AG04449 (cell line): ENCODE measurements at places on chromosomes 1 and 21.
A peak's percentile ranks its signal among the peaks of the same experiment; 100 is the strongest.

- no peak for DNase-seq
Observed at GRCh38 chr1:177366091-177366490, 195.3 kb downstream of the BRINP2 start.

DNA sequence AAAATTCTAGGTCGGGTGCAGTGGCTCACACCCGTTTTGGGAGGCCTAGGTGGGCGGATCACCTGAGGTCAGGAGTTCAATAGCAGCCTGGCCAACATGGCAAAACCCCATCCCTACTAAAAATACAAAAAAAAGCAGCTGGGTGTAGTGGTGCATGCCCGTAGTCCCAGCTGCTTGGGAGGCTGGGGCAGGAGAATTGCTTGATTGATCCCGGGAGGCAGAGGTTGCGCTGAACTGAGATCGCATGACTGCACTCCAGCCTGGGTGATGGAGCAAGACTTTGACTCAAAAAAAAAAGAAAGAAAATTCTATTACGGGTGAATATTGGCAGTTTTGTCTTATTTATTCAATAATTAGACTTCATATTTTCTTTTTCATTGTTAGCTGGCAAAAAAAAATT, 62.1 kb downstream of the SNX7 start:
- DNase-seq, result no peak

GRCh38 chr21:28069450-28069923, 923.2 kb downstream of the LTN1 start:
- DNase-seq, result peak; percentile 38

- no peak for DNase-seq
Observed at GRCh38 chr1:204746838-204747442, 61.4 kb upstream of the LRRN2 start.

DNA sequence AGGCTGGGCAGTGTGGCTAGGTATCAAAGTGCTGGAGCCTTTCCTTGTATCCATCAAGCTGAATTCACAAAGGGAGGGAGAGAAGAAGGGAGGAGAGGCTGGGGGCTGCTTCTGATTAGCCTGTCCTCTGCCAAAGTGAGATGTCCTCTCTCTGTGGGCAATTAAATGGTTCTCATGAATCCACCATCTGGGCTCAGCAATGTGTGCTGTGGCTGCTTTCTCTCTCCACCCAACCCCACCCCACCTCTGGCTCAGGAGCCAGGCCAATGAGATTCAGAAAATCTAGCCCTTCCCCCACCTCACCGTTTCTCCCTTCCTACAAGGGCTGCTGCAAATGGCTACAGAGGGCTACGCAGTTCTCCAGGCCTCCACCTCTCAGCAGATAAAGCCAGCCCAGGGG, 154.6 kb downstream of the TENT5C start:
- DNase-seq, result no peak

DNA sequence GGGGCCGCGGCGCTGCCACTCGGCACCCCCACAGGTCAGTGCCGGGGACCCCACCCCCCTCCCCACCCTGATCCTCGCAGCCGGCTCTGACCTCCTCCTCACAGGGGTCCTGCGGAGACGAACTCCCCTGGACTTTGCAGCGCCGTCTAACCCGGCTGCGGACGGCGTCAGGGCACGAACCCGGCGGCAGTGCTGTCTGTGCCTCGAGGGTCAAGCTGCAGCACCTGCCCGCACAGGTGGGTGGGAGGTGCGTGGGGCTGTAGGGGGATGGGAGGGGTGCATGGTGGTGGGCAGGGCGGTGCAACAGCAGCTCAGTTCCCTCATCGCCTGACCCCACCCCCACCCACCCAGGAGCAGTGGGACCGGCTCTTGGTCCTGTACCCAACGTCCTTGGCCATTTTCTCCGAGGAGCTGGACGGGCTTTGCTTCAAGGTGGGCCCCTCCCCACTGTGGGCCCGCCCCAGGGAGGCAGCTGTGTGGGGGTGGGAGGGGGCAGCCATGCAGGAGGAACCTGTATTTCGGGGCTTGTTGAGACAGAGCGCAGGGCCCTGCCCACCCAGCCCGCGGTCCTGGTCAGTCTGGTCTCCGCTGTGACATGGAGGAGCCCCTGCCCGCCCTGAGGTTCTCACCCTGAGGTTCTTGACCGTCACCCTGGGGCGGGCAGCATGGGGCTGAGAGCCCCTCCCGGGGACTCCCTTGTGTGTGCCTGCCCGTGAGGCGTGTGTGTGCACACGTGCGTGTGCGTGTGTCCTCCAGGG, 4.9 kb downstream of the PLEKHN1 start:
- DNase-seq, result no peak

DNA sequence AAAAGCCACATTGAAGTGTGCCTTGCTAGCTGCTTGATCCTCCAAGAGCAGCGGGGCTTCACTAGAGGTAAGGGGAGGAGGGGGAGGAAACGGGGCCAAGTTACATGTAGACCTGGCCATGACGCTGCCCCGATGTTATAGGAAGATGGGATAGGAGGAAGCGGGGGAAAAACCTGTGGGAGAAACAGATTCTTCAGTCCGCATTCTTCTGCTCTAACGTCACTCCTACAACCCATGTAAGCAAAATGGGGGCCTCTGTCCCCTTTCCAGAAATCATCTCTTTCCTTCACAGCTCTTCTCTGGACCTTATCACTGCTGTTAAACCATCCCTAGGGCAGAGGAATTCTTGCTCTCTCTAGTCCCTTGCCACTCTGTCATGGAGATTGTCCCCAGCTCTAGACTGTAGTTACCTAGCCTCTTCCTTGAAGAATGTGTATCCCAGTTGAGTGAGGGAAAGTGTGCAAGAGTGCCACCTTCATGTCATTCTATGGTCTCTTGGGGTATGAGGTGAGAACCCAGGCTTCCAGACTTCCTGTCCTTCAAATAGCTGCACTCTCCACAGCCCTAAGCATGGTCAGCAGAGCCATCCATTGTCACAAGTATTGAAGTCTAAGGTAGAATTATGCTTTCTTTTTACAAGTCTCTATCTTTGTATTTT, 11.4 kb downstream of the PLEKHO1 start:
- DNase-seq, result no peak

- no peak for DNase-seq
Observed at GRCh38 chr1:179971563-179972496, 17.2 kb downstream of the CEP350 start.

- no peak for DNase-seq
Observed at GRCh38 chr1:13763991-13764390, 64.0 kb downstream of the PRDM2 start.

DNA sequence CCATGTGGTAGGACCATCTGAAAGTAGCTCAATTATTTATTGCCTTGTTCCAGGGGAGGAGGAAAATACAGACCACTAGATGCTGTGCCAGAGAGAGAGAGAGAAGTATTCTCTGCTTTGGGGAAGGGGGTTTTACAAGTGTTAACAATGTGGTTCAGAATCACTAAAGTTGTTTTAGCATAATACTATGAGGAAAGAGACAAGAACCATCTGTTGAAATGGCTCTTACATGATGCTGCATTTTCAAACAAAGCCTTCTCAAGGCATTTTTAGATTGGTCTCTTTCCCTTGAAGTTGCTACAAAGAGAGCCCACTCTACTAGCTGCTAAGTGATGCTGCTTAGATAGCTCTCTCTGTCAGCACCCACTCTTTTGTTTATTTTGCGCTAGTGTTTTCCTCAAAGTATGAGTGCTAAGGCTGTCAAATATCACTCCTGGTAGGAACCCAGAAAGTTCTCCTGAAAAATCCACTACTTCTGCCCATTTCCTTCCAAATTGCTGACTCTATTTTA, 255.1 kb downstream of the NFIA start:
- DNase-seq, result no peak

DNA sequence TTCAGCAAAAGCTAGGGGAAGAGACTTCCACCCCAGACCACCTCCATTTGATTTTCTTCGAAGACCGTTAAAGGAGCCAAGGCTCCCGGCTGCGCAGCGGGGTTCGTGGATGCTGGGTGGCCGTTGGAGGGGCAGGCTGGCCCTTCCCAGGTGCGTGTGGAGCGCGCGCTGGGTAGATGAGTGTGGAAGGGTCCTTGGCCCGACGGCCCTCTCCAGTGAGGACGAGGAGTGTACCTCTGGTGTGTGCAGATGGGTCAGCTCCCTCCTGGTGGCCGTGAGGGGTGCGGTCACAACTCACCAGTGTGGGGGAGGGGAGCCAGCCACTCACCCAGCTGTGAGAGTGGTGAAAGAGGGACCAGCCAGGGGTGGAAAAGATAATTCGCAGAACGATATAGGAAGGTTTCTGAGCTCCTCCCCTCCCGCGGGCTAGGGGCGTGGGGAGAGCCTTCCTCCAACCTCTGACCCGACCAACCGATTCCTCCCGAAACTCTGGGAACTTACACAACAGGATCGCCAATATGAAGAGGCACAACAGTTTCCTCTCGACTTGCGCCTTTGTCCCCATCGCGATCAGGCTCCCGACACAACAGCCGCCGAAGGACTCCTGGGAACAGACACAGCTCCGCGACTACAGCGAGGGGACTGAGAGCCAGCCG, at the start of gene F11R:
TSS of gene F11R (minus strand) at position 644 of the 656 bp plus-strand sequence. CDS start at position 565, 79 bp downstream.
- no peak for DNase-seq

DNA sequence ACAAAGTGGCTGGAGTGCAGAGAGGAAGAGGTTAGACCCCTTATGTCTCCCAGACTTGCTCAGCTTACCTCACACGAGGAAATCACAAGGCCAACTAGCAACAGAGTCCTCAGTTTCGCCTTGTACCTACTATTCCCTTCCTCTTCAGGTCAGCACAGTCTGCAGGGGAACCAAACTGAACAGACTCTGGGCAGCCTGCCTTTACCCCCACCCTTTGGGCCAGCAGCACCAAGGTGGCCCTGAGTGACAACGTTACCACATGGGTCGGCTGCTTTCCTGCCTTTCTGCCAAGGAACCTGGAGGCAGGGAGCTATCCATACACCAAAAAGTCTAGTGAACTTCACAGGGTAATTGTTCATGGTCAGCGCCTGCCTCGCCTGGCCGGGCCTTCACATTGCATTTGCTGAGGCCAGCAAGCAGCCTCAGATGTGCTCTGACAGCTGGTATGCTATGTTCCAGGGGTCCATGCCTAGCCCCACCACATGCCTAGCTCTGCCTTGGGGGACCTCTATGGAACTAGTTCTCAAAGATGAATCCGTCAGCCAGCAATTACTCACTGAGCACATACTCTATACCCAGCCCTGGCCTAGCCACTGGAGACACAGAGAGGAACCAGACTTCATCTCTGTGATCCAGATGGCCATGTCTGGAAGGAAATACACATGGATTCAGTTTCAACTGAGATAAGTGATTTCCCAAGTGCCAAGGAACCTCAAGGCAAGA, 69.6 kb downstream of the DMAP1 start:
- no peak for DNase-seq

GRCh38 chr21:35504951-35505466, 455.9 kb upstream of the RUNX1 start:
- DNase-seq, result no peak

- DNase-seq, result no peak
Observed at GRCh38 chr1:111777301-111777700, 21.6 kb downstream of the DDX20 start.

DNA sequence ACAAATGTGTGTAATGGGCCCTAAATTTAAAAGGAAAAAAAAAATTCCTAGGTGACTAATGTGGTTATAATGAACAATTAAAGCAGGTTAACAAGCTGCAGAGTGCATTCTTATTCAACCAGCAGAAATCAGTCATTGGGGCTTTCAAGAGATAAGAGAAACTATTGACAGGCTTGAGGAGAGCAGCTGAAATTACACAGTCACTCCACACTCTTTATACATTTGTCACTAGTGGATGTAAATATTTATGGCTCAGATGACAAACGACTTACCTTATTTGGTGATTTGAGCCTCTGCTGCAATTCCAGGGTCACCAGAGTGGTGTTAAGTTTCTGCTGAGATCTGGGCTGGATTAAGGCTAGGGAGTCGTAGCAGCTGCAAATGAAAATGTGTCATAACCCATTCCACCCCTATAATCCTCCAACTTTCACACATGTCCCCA, 896.3 kb downstream of the TTLL7 start:
- DNase-seq, result no peak

GRCh38 chr1:66357478-66358197, 176.3 kb upstream of the SGIP1 start:
- no peak for DNase-seq

DNA sequence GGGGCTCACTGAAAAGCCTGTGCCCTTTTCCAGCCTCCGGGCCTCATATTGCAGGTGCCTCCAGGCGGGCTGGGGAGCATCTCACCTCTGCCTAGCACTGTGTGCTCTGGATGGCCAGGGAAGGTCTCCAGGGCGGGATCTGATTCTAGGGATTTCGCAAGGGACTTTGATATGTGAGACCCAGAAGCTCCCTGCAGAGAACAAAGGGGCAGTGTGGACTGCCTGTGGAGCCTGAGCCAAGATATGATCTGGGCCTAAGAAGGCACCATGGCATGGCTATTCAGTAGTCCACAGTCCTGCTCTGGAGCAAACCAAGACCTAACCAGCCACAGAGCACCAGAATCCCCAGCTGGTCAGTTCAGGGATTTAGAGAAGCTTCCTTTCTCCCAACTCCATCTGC, 157.2 kb downstream of the ST6GALNAC5 start:
- no peak for DNase-seq

- no peak for DNase-seq
Observed at GRCh38 chr1:86104606-86105532, 51.7 kb downstream of the COL24A1 start.

- no peak for DNase-seq
Observed at GRCh38 chr1:20634594-20635084, 1.4 kb downstream of the PINK1 start.

GRCh38 chr1:42002220-42002619, 83.5 kb upstream of the HIVEP3 start:
- DNase-seq, result no peak

- DNase-seq, result no peak
Observed at GRCh38 chr21:36203603-36203889, 46.9 kb downstream of the DOP1B start.

- DNase-seq, result no peak
Observed at GRCh38 chr1:6102532-6102845, 56.8 kb downstream of the KCNAB2 start.

- DNase-seq, result no peak
Observed at GRCh38 chr1:114468047-114468446, 43.0 kb downstream of the TRIM33 start.

GRCh38 chr21:29538115-29538514, 239.4 kb downstream of the BACH1 start:
- peak; percentile 33 for DNase-seq

DNA sequence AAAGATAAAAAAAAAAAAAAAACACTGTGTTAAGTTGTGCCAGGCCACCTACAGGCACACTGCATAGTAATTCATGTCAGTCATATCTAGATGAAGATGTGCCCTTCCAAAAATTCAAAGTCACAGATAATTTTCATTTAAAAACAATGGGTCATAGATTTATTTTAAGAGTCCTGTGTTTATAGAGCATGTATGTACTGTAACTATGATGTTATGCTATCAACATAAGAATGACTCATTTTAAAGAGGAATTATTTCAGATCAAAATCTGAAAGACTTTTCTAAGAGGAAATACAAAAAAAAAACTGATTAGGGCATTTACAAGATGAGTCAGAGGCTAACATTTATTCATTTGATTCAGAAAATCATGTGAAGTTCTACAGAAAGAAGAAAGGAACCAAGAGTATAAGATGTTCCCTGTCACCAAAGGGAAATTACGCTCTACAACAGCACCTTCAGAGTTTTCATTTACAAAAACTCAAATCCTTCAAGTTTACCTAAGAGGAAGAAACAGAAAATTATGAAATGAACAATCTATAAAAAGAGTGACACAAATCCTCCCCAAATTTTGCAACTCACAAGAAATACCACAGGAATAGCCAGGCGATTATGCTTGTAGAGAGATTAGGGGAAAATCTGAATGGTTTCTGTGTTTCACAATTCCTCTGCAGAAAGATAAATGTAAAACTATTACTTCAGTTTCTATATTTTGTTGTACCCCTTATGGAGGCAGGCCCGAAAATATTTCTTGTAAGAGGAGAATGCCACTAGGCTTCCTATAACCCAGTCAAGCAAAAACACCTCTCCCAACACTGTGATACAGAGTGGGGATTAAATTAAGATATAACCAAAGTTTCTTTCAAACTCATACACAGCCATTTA, 13.8 kb downstream of the TP53BP2 start:
- no peak for DNase-seq
